OCI-LY7 (cell line): ENCODE measurements at places on chromosomes 12 and 14. TPM values are rescaled to one million over a fixed set of nuclear protein-coding genes. Genes with fewer than 3 reads are reported as not detected.

- no peak for DNase-seq
Measured at GRCh38 chr12:26018926-26019325, 60.4 kb downstream of the RASSF8 start.

DNA sequence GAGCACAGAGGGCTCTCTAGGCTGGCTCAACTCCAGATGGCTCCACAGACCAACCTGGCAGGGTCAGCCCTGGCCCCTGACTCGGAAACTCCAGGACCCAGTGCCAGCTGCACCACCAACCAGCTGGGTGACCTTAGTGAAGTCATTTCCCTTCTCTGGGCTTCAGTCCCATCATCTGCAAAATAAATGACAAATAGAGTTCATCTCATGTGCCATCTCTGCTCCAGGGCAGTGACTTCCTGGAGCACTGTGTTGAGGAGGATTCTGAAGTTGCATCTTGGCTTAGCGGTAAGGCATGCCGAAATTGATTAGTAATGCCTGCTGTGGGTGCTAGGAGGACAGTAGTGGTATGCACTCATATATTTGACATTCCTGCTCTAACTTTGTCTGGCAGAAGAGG, 31.5 kb downstream of the DTX1 start:
- DNase-seq: peak; percentile 48

PTPN6 gene
- 110 and 116 TPM in 2 replicates for total RNA-seq

- DNase-seq: no peak
Measured at GRCh38 chr14:101007004-101007614, 103.6 kb upstream of the RTL1 start.

- no peak for DNase-seq
Measured at GRCh38 chr14:36226164-36226563, 49.6 kb upstream of the PTCSC3 start.
